Hematopoietic multipotent progenitor cell treated with erythropoietin and hydrocortisone succinate and interleukin-3 and kit ligand, for 15 days (in vitro differentiated cells): ENCODE measurements at places on chromosomes 3 and 15.

DNA sequence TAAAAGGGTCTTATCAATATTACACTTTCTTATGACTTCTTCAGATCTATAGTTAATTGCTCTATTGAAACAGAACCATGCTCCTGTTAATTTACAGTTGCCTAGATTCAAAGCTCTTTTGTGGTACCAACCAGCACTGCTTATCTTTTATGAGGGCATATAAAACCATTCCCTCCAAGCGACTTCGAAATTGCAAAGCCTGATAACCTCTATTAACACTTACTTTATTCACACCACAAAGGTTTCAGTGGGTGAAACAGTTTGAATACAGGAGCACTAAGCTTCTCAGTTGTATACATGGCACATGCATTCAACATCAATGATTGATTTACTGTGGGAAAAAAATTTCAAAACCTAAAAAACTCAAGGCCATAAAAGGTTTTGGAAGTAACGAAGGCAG lies 74.9 kb upstream of the PPIB start:
- no peak for DNase-seq

- DNase-seq: no peak
Measured at GRCh38 chr3:25000971-25001591, 427.0 kb upstream of the RARB start.

GRCh38 chr3:184366619-184367289 lies 5.2 kb downstream of the POLR2H start:
- no peak for DNase-seq

GRCh38 chr3:109900783-109901182 lies 563.4 kb upstream of the DPPA4 start:
- no peak for DNase-seq

DNA sequence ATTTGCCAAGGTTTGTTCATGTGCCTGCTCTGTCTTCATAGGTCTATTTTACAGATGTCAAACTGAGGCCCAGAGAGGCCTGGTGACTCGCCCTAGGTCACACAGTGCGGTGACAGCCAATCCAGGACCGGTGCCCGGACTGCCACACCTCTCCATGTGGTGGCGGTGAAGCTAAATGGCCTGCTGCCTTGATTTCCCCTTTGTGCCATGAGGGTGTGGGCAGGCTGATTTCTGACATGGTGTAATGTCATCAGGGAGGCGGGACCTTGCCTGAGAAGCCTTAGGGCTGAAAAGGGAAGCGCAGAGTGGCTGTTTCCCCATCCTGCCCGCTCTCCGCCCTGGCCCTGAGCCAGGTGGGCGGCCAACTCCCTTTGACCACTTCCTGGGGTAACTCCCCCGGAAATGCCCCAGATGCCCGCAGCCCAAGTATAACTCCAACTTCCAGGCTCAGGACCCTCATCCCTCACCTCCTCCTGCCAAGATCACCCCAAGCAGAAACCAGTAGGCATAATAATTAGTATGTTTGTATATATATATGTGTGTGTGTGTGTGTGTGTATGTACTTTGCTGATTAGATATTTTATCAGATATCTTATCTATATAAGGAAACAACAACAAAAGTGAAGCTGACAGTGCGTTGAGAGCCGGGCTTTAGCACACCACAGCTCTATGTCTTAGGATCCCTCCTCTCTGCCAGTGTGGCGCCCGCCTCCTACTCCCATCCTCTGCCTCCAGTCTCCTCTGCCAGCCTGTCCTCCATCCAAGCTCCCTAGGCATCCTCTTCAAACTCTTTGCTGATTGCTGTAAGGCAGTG lies 63.9 kb downstream of the IQSEC1 start:
- DNase-seq: no peak

DNA sequence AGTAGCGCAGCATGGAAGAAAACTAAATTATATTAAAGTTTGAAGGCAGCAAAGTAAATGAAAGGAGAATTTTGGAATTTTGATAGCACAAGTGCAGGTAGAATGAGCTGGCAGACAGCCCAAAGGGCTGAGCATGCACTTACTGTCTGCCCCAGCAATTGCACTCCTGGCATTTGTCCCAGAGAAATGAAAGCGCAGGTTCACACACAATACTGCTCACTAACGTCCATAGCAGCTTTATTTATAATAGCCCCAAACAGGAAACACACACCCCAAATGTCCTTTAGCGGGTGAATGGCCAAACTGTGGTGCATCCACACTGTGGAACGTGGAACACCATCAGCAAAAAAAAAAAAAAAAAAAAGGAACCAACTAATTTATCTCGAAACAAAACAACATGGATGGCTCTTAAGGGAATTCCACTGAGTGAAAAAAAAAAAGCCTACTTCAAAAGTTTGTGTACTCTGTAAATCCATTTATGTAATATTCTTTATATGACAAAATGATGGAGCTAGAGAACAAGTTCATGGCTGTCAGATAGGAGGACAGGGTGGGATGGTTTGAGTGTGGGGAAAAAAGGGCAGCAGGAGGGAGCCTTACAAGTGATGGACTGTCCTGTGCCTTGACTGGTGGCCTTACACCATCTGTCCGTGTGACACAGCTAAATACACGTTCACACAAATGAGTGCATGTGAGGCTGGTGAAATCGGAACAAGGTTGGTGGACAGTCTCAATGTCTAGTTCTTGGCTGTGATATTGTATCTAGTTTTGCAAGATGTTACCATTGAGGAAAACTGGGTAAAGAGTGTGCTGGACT lies 6.0 kb upstream of the TM2D3 start:
- peak; percentile 63 for DNase-seq

GRCh38 chr3:40350529-40350928 lies 36.5 kb upstream of the ENTPD3 start:
- DNase-seq: no peak

- DNase-seq: no peak
Measured at GRCh38 chr3:24523988-24524727, 29.5 kb upstream of the THRB start.

DNA sequence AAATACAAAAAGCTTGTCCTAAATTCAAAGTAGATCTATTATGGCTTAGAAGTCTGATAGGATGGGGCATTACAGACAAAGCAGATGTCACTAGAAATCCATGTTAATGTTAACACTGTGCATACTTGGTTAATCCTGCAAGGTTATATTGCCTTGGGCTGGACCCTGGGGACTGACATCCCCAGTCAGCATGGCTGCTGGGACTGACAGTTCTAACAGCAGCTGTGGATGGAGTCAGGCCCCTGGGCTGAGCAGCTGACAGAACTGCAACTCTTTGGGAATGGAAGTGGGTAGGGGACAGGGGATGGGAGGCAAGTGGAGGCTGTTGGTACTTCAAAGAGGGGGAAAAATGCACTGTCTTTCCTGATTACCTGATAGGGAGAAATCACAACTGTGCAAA lies 7.5 kb downstream of the P2RY1 start:
- DNase-seq: no peak

DNA sequence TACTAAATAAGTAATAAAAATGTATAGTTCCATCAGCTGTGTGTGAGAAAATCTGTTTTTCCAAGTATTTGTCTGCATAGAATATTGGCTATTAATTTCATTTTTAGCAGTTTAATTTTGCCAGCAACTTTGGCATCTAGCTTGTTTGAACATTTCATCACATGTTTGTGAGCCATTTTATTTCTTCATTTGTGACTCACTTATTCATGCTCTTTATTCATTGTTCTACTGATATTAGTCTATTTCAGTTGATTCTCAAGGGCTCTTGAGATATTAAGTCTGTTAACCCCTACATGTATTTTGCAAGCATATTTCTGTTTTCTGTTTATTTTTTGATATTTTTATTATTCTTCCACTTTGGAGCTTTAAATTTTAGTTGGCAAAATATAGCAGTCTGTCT lies 74.0 kb upstream of the PHLDB2 start:
- no peak for DNase-seq

- no peak for DNase-seq
Measured at GRCh38 chr3:30747771-30748281, 141.4 kb downstream of the TGFBR2 start.

DNA sequence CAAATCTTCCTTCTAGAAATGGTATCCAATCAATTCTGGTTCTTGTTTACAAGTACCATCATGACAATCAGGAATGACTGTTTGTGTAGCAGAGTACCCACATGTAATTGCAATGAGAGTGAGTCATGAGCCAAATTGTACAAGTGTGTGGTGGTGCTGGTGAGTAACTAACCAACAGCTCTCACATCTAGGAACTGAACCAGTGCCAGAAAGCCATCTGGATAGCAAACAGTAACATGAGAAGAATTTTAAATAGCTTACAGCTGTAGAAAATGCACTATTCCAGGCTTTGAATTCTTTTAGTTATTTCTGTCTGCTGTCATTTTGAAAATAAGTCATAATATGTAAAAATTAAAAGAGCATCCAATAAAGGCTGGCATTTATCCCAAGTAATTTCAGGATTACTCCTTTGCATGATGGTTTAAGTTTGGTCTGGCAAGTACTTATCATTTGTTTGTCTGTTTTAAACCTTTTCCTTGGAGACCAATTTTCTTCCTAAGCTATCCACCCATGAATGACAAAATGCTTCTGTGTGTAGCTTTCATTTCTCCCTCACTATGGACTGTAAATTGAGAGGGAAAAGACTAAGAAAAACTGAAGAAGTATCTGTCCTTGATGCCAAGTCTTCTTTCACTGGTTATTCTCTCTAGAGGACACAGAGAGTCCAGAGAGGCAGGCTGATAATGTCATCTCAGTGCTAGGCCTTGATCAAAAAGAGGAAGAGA lies 60.0 kb downstream of the PIK3CB start:
- peak; percentile 40 for DNase-seq

GRCh38 chr3:25820366-25820765 lies 30.5 kb downstream of the OXSM start:
- peak; percentile 26 for DNase-seq
